Fibroblast of skin of left quadriceps (primary cell): ENCODE measurements at places on chromosomes 16 and 17.

DNA sequence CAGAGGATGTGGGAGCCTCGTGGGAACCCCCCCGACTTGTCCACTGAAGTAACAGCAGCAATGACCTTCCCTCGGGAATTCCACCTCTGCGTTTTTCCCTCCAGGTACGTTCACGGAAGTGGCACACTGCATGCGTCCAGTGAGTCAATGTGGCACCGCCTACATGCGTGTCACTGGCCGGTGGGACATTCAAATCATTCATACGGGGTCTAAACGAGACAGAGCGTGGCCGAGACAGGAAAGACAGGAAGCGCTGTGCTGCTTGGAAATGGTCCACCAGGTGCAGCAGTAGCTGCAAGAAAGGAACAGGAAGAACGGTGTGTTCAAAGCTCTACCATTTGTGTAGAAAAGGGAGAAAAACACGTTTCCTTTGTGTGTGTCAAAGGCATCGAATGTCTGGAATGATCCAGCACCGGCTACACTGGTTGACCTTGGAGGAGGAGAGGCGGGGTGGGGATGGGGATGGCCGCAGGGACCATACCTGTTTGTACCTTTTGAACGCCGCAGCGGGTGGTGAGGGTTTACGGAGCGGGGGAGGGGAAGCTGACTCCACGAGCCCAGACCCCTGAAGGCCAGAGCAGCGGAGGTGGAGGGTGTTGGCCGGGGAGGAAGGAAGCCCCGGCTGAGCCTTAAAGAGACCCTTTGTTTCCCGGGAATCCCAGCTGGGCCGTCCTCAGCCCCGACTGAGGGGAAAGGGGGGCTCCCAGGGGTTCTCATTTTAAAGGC, 1.7 kb upstream of the PGAP6 start:
- DNase-seq: no peak

- no peak for DNase-seq
Observed at GRCh38 chr16:79018650-79019429, 581.7 kb downstream of the MAF start.

GRCh38 chr17:19508577-19508867, 25.1 kb upstream of the SLC47A1 start:
- DNase-seq: no peak

DNA sequence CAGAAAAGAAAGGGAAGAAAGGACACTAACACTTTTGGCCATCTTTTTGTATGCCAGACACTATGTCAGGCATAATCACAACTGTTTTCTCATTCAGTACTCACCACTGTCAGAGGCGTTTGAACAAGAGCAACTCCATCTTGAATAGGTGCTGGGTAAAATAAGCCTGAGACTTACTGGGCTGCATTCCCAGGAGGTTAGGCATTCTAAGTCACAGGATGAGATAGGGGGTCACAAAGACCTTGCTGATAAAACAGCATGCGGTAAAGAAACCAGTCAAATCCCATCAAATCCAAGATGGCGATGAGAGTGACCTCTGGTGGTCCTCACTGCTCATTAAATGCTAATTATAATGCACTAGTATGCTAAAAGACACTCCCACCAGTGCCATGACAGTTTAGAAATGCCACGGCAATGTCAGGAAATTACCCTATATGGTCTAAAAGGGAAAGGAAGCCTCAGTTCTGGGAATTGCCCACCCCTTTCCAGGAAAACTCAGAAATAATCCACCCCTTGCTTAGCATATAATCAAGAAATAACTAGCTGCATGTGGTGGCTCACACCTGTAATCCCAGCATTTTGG, 14.9 kb upstream of the LYRM9 start:
- no peak for DNase-seq

- peak; percentile 37 for DNase-seq
Observed at GRCh38 chr17:51228161-51228560, 31.7 kb downstream of the MBTD1 start.

DNA sequence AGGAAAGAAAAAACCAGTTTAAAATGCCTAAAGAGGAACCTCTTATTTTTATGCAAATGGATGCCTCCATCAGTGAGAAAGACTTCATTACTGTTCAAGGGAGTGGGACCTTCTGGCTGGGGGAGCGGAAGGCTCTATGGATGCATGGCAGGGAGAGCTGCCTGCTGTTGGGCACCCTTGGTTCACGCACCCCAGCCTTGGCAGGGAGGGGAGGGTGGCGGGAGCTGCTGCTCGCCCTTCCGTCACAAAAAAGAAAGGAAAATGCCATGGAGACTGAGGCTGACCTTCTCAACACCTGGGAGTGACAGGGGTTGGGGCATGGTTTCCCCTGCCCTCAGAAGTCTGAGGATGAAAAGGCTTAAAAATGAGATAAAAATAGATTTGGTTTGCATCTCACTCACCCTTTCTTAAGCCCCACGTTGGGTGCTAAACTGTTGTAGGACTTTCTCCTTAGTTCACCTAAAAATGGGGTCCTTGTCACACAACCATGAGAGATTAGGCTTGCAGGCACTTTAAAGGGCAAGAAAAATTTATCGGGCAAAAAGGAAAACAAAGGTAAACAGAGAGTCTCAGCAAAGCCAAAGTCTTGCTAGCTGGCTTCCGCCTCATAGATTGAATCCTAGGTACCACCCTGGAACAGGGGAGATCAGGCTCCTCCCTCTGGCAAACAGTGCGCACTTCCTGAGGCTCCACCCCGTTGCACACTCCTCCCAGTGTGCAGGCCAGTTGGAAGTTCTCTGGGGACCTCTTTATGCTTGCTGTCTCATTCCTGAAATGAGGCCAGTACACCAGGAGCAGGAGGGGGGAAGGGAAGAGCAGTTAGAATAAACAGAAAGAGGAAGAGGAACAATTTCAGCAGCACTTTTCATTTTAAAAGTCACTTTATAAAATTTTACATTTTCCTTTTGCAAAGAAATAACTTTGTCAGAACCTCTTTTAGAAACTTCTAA, 31.6 kb downstream of the PHKB start:
- DNase-seq: peak; percentile 8

DNA sequence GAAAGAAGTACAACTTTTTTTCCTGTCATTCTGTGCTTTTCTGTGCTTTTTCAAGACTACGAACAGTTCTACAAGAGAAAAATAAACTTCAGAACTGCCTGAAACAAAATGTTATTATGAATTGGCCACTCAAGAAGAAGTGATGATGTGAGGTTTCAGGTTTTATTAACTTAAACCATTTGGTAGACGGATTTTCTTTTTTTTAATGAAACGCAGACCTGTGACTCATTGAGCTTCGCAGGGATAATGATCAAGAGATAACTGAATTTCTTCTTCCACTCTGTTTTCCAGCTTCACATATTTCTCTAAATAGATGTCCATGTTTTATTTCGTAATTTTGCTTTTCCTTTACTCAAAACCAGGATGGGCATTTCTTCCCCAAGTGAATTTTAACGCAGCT, 32.7 kb downstream of the AIPL1 start:
- peak; percentile 42 for DNase-seq

DNA sequence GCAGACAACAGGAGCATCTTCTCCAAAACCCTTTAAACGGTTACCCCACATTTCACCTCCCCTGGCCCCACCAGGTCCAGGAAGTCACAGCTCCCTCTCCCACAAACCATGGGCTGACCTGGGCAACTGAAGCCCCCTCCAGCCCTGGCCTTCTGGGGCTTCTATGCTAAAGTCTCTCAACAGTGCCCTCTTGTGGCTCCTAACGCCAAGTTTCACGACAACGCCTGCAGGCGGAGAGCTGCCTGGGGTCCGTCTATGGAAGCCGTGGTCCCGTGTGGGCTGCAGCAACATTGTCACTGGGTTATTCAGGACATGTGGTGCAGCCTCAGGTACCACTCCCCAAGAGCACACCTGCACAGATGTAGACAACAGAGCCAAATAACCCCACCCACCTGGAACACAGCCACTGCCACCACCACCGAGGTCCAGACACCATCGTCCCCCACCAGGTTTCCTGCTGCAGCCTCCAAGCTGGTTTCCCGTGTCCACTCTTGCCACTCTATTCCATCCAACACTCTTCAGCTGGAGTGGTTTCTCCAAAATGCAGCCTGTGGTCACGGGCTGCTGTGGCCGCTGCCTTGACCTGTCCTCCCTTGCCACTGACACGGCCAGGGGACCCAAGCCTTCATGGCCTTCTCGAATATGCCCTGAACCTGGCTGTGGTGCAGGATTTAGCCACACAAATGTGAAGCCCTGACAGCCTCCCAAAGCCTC, 19.1 kb downstream of the C16orf95 start:
- DNase-seq: no peak

- DNase-seq: no peak
Observed at GRCh38 chr17:14353861-14354474, 53.1 kb downstream of the HS3ST3B1 start.

DNA sequence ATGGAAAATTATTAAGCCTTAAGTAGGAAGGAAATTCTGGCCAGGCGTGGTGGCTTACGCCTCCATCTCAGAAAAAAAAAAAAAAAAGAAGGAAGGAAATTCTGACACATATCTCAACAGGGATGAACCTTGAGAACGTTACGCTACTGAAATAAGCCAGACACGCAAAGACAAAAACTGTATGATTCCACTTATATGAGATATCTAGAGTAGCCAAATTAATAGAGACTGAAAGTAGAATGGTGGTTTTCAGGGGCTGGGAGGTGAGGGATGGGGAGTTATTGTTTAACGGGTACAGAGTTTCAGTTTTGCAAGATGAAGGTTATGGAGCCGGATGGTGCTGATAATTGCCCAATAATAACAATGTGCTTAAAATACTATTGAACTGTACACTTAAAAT, 16.2 kb upstream of the HNF1B start:
- DNase-seq: no peak

- no peak for DNase-seq
Observed at GRCh38 chr16:50505115-50505514, 43.1 kb upstream of the NKD1 start.

DNA sequence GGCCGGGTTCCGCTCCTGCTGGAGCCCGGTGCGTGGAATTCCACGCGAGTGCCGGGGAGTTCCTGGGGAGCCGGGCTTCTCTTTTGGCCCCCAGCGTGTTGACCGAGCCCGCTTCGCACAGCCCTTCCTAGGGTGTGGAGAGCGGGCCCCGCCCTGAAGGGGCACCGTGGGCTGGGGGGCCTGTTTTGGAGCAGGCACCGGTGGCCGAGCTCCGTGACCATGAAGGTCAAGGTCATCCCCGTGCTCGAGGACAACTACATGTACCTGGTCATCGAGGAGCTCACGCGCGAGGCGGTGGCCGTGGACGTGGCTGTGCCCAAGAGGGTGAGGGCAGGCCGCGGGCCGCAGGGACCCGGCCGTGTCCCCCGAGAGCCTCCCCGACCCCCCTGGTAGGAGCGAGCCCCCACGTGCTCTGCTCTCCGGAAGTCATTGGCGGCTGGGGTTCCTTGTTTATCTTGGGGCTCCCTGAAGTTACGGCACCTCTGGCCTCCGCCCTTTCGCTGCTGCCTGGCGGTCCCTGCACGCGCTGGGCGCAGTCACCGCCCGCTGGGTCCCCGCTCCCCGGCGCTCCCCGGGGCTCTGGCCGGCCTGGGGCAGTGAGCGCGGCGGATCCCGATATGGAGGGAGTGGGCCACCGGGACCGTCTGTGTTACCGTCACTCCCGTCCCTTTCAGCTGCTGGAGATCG, 528 bp downstream of the HAGHL start:
- no peak for DNase-seq

- no peak for DNase-seq
Observed at GRCh38 chr16:89484041-89484501, 6.3 kb downstream of the ANKRD11 start.

GRCh38 chr17:12727881-12728280, 61.4 kb upstream of the ARHGAP44 start:
- no peak for DNase-seq

DNA sequence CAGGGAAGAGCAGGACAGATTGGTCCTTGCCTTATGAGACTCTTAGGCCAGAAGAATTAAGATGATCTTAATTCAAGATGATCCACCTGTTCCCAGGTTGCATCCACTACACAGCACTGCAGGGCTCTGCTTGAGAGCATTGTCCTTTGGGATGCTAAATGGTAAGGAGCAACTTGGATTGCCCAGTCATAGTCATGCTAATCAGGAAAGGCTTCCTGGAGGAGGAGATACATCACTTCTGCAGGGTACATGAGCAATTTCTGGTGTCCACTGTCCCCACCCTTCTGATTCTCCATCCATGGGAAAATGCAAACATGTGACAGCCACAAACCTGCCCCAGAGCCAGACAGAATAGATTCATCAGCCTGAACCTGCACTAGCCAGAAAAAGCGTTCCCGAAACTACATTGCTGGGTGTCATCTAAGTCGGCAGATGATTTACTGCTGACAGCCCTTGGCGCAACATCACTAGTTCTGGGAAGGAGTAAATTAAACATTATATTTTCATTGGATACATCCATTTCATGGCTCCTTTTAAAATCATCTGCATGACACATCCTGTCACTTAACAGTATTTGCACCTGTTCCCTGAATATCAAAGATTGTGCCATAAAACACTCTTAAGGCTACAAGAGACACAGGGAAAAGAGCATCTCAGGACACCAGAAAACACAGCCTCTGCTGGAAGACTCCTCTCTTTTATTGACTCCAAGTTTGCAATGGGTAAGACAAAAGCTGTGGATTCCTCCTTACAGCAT, 282.2 kb downstream of the MAF start:
- DNase-seq: no peak

DNA sequence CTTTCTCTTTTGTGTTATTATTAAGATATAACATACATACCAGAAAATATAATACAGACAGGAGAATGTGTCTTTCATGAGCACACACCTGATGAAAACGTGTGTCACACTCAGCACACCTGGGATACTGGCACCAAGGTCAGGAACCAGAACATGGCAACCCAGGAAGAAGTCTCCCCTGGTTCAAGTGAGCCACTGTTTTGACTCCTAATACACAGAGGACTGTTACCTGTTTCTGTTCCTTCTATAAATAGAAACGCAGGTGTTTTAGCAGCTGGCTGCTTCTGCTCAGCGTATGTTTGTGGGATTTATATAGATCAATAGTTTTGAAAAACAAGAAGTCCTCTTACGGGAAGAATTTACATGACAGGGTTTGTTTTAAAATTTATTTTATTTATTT, 3.5 kb downstream of the SEC14L1 start:
- no peak for DNase-seq

- no peak for DNase-seq
Observed at GRCh38 chr16:35735403-35736251, 2276.2 kb downstream of the TP53TG3F start.

- DNase-seq: no peak
Observed at GRCh38 chr16:52742052-52742451, 195.1 kb upstream of the TOX3 start.

DNA sequence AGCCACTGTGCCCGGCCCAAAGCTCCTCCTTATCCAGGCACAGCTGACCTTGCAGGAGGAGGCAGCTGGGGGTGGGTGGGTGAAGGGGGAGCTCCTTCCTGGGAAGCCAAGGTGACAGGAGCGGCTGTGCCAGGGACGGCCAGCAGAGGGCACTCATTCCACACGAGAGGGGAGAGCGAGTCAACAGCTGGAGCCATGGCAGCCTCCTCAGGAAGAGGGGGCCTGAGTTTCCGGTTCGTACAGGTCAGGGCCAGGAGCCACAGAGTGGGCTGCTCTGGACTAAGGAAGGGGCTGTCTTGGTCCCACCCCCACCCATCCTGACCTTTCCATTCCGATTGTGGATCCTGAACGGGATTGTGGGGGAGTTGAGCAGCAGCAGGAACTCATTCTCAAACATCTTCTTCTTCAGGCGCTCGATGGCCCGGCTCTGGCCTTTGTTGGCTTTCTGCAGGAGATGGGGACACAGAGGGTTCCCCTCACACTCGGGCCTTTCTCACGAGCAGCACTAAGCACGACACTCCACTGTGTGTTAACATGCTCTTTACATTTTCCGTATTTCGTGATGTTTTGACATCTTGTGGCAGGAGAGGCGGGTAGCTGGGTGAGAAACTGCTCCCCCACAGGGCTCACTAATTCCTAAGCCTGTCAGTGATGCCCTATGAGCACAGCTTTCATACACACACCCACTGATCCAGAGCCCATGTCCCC, 61.6 kb downstream of the TIMM22 start:
- no peak for DNase-seq
